ENCODE measurements at places on chromosomes 11 and 22.

DNA sequence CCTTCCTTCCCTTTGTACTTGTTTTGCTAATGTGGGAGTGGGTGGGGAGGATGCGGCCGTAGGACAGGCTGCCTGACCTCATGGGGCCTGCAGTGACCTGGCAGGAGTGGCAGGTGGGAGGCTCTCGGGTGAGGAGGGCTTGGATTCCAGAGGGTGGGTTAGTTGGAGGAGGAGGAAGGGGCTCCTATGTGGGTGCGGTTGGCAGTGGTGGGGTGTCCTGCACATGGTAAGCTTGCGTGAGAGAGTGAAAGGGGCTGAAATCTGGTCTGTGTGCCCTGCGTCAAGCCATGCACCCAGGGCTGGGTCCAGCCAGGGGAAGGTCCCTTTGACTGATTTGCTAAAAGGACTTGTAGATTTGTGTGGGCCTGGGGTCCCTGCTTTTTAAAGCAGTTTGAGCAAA is 90.7 kb upstream of the OR4B1 start:
- DNase-seq = no peak

- no peak for DNase-seq
Observed at GRCh38 chr11:93199616-93200015, 1.8 kb upstream of the SLC36A4 start.

- DNase-seq = no peak
Observed at GRCh38 chr11:16979703-16980622, 34.3 kb downstream of the PLEKHA7 start.

DNA sequence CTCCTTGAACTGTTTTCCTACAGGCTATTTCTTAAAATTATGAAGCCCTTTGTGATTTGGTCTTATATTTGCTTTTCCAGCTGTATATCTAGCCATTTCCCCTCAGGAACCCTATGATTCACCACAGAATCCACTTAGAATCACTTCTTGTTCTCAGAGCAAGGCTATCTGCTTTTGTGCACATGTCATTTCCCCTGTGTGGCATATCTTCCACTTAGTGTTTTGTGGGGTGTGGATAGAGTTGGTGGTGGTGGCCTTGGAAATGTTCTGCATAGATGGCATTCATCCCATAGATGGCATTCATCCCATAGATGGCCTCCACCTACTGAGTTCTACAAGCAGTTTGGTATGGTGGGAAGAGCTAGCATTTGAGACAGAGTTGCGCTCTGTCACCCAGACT is 44.7 kb downstream of the SWAP70 start:
- DNase-seq = no peak

DNA sequence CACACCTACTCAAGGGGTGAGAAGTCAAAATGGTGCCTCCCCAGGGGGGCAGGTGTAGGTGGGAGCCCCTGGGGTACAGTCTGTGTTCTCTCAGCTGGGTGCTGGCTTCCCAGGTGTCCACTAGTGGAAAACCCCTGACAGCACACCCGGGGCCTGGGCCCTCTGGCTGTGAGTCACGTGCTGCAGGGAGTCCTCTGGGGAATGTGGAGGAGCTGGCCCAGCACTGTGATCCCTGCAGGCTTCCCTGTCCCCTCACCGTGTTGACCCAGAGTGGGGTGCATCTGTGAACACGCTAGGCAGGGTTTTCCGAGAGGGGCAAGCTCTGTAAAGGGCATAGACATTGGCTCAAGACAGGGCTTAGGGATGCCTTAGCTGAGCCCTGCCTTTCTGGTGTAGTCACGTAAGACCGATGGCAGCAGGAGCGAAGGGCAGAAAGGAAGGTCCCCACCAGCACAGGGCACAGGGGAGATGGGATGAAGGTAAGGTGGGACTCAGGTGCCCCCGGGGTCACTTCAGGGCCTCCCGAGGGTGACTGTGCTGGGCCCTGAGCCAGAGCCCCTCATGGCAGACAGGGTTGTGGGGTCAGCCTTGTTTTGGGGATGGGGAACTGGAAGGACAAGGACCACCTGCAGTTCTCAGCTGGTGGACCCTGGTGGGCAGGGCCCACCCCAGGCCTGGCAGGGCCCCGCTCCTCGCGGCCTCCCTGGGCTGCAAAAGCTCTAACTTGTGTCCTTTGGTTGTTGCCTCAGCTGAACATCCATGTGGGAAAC is 14.1 kb downstream of the DERL3 start:
- no peak for DNase-seq
